ENCODE measurements at places on chromosomes 11 and 22. TPM values are rescaled to one million over a fixed set of nuclear protein-coding genes. Genes with fewer than 3 reads are reported as not detected.

Gene SHISA8
- total RNA-seq, result not detected

Gene MFNG
- total RNA-seq, result 5.3 TPM

Gene SELENOH
- 85.5 TPM for total RNA-seq

Gene CASP12
- 0.35 TPM for total RNA-seq

Gene GNAZ
- 2.2 TPM for total RNA-seq

Gene CATSPER1
- 0.13 TPM for total RNA-seq

Gene PHOX2A
- not detected for total RNA-seq

Gene H19
- total RNA-seq, result 656 TPM

Gene OR8G1
- not detected for total RNA-seq

Gene CYP2D6
- 0.35 TPM for total RNA-seq

Gene ZNF70
- 3.0 TPM for total RNA-seq

Gene CLDN5
- total RNA-seq, result 9.3 TPM

Gene CHORDC1
- total RNA-seq, result 38.4 TPM

Gene LRRC10B
- 0.65 TPM for total RNA-seq

Gene ZNF143
- total RNA-seq, result 22.6 TPM

Gene ELMOD1
- total RNA-seq, result 0.89 TPM

Gene CCDC86
- 10.3 TPM for total RNA-seq

Gene FDX1
- 21.7 TPM for total RNA-seq

Gene MMP8
- total RNA-seq, result 0.94 TPM

Gene F2
- total RNA-seq, result not detected

Gene DNAJC4
- 51.9 TPM for total RNA-seq

Gene GAL3ST3
- total RNA-seq, result 3.1 TPM

Gene OR2D2
- not detected for total RNA-seq

Gene GRIK4
- 0.40 TPM for total RNA-seq

Gene SLC1A2
- total RNA-seq, result 8.8 TPM

Gene AQP11
- 0.54 TPM for total RNA-seq

Gene GSTT2
- 0.43 TPM for total RNA-seq

Gene ZC3H12C
- total RNA-seq, result 20.0 TPM

Gene TNNT3
- 41.5 TPM for total RNA-seq

Gene CCS
- 21.9 TPM for total RNA-seq

Gene SYT8
- not detected for total RNA-seq

Gene CCDC87
- total RNA-seq, result 0.43 TPM

Gene SCUBE1
- total RNA-seq, result 1.1 TPM
